Activated CD4-positive, CD25-positive, alpha-beta regulatory T cell treated with anti-CD3 and anti-CD28 coated beads, Interleukin-2, amount 50 U/mL, for 24 hours (primary cell): ENCODE measurements at places on chromosomes 1 and 21.

GRCh38 chr1:68174738-68175113 lies 57.6 kb downstream of the WLS start:
- no peak for ATAC-seq

DNA sequence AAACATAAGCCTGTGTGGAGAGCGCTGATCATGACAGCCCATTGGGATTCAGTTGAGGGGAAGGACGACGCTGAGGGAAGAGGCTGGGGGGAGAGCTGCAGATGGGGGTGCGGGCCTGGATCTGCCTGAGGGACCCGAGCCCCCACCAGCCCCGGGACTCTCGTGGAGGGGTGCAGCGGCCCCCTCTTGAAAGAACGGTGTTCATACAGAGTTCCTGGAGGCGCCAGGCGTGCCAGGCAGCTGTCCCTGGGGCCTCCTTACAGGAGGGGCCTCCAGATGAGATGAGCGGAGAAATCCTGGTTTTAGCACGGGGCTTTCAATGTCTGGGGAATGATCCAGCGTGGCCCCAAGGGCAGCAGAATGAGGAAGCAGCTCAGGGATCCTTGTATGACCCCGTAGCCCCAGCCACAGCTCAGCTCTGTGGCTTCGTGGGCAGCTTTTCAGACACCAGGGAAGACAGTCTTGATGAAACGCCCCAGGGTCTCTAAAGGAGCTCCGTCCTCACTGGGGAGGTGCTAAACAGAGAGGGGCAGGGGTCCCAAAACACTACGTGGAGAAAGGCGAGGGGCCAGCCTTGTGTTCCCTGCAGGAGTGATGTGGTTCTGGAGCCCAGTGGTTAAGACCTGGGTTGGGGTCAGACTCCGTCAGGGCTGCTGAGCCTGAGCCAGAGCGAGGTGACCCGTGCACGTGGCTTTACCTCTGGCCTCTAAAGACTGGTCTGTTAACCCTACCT lies 7.2 kb upstream of the DSCAM start:
- ATAC-seq, result no peak

- ATAC-seq, result no peak
Measured at GRCh38 chr1:111863401-111863800, 107.7 kb downstream of the DDX20 start.

DNA sequence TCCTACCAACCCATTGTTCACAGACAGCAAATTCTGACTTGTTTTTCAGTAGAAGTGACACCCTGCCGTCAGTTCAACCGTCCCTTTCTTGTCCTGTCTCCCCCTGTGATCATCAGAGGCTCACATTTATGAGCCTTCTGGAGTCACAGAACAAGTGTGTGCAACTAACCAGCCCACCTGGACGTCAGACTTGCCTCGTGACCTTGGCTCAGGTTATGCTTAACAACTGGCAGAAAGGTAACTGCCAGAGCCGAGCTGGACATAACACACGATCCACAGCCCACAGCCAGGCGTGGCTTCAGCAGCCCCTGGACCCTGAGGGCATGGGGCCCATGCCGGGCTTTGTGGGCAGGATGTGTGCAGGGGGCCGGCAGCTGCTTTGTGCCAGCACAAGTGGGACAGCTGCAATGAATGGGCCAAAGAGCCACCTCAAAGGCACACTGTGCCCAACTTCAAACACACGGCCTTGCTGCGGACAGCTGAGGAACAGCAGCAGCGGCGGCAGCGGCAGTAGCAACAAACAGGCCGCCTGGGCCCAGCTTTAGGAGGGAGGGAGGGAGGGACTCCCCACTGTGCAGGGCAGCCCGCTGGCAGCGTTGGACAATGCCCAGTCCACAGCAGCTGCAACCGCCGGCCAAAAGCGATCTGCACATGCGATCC lies 103.9 kb downstream of the ZBTB18 start:
- ATAC-seq, result no peak

GRCh38 chr1:118618618-118619340 lies 369.4 kb downstream of the TBX15 start:
- no peak for ATAC-seq

DNA sequence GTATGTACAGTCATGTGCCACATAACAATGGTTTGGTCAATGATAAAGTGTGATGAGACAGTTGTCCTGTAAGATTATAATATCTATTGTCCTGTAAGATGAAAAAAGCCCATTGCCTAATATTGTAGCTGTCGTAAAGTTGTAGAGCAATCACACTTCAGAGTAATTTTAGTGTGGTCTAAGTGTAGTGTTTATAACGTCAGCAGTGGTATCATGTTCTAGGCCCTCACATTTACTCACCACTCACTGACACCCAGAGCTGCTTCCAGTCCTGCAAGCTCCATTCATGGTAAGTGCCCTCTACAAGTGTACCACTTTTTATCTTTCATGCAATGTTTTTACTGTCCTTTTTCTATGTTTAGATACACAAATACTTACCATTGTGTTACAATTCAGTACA lies 259.9 kb upstream of the RAB4A start:
- ATAC-seq, result no peak

- ATAC-seq, result no peak
Measured at GRCh38 chr1:194081444-194081843, 895.0 kb upstream of the B3GALT2 start.

DNA sequence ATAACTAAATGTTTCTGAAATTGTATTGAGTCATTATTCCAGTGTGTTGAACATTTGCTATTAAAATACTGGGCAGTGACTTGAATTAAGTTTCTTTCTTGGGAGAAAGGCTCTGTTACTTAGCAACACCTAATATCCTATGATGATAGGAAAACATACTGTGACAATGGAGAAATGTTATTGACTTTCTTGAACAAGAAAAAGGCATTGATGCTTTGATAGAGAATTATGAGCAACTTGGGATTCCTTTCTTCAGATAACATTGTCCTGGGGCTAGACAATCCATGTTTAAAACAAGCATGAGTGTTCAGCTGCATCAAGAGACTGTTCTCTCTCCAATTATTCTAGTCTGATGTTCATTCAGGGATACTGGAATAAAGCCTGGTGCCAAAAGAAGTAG lies 215.9 kb upstream of the L1TD1 start:
- ATAC-seq, result no peak

DNA sequence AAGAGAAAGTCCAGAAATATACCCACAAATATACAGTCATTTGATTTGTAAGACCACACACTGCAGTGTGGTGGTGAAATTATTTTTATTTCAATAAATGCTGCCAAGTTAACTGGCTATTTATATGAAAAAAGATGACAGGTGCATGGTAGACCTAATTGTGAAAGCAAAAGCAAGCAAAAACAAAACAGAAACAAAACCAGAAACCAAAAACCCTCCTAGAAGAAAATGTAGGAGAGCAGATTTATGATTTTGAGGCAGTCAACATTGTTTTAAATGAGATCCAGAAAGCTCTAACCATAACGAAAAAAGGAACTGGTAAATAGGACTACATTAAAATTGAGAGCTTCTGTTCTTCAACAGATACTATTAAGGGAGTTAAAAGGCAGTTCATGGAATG lies 303.6 kb downstream of the PRDM2 start:
- no peak for ATAC-seq

DNA sequence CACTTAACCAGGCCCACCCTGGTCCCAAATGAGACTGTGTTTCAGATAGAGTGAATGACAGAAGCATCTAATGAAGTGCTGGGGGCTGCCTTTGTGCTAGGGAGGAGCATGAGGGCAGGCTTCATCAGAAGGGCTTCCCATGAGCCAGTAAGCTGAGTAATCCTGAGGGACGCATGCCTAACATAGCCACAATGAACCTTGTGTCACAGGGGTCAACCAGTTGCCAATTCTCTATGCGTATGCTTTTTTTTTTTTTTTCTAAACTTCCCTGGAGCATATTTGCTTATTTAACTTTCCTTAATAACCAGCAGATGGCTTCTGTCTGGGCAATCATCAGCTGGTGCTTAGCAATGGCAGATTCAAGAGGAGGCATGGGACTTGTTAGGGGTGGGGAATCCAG lies 25.5 kb upstream of the CYP2J2 start:
- no peak for ATAC-seq

DNA sequence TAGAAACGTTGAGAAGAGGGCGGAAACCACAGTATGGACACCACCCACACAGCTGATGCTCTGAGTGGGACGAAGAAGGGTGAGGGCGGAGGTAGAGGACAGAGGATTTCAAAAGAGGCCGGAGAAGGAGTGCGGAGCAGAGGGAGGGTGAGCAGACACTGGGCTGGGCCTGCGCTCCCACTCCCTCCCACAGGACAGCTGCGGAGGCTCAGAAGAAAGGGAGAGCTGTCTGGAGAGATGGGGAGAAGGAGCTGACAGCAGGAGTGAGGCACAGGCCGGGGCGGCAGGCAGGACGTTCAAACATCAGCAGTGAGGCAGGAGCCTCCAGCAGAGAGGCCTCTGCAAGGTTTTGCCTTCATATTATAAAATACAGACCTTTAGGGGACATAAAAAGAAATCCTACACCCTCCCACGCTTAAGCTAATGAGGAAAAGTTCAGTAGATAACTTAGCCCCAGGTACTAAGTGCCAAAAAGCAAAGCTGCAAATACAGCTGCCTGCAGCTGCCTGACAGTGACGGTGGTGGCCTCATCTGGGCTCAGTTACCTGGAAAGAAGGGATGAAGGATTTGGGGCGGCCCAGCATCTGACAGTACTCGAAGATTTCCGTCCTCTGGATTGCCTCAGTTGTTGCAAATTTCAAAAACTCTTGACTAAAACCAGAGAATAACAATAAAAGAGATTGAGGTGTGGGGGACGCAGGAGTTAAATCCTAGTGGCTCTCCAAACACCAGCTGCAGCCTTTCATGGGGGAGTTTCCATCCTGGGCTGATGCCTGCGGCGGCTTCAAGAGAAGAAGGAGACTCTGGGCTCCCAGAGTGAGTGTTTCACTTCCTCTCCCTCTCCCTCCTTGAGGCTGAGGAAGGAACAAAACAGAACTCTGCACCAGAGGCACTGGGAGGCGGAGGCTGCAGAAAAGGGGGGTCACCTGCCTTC lies 25.6 kb downstream of the SEC16B start:
- no peak for ATAC-seq

GRCh38 chr1:11157394-11157793 lies 31.8 kb upstream of the ANGPTL7 start:
- no peak for ATAC-seq

- ATAC-seq, result no peak
Measured at GRCh38 chr1:111813440-111814304, 58.0 kb downstream of the DDX20 start.

- ATAC-seq, result peak; percentile 18
Measured at GRCh38 chr1:201286445-201286844, 3.1 kb downstream of the PKP1 start.

DNA sequence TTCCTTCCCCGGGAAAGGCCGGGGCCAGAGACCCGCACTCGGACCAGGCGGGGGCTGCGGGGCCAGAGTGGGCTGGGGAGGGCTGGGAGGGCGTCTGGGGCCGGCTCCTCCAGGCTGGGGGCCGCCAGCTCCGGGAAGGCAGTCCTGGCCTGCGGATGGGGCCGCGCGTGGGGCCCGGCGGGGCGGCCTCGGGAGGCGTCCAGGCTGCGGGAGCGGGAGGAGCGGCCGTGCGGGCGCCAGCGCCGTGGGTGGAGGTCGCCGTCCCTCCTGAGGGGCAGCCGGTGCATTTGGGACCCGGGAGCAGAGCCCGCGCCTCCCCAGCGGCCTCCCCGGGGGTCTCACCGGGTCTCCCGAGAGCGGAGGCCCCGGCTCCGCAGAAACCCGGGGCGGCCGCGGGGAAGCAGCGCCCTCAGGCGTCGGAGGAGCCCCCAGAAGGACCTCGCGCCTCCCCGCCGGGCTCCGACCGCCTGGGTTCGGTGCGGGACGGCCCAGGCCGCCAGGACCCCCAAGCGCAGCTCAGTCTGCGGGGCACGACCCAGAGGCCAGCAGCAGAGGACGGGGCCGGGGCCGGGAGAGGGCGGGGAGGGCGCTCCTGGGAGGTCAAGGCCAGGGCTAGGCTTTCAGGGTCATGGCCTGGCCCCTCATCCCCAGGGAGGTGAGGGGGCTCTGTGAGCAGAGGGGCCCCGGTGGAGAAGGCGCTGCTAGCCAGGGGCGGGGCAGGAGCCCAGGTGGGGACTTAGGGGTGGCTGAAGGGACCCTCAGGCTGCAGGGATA lies 7.2 kb upstream of the SLX9 start:
- ATAC-seq, result peak; percentile 72

- no peak for ATAC-seq
Measured at GRCh38 chr1:99447721-99448120, 183.4 kb downstream of the PLPPR4 start.

- ATAC-seq, result no peak
Measured at GRCh38 chr1:232704256-232704655, 74.3 kb upstream of the SIPA1L2 start.

DNA sequence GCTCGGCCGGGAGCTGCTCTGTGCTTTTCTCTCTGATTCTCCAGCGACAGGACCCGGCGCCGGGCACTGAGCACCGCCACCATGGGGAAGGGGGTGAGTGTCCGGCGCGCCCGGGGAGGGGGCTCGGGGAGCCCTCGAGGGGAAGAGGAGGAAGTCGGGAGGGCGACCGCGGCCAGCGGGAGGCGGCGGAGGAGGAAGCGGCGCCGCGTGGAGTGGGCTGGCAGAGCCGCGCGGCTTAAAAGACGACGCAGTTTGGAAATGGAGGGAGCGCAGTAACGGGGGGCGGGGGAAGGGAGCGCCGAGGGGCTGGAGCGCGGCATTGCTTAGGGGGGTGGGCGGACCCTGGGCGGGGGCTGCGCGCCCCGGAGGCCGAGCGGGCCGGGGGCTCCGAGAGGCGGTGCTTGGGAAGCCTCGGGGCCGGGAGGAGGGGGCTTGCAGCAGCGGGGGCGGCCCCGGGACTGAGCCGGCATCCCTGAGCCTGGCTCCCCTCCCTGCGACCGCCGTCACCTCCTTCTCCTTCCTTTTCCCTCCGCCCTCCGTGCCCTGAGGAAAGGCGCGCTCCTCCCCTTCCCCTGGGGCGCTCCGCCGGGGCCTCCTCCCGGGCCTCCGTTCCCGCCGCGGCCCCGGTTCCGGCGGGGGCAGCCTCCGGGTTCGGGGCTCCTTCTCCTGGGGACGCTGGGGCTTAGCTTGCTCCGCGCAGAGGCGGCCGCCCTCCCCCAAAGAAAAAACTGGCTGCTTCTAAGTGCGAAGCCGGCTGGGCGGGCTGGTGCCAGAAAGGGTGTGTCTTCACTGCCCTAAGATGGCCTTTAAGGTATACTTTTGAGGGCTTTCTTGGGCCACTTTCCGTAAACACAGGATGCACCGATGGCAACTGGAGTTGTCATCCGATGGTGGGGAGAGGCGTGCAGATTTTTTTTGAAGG lies 648 bp downstream of the ATP1A1 start:
- ATAC-seq, result no peak

DNA sequence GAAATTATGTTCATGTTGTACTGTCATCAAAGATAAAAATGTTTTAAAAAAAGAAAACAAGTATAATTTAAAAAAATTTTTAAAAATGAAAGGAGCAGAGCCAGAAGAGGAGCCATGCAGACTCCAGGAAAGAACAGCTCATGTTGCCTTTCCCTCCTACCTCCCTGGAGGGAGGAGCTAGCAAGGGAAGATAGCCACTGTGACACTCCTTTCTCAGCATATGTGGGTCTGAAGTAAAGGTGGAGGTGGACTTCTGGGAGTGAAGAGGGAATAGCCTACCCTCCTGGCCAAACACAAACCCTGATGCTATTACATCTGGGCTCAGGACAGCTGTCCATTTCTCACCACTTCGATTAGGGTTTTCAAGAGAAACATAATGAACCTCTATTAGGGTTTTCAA lies 54.2 kb downstream of the SLC2A1 start:
- no peak for ATAC-seq

- ATAC-seq, result no peak
Measured at GRCh38 chr1:248590055-248590454, 7.4 kb downstream of the OR2T10 start.

GRCh38 chr1:6805004-6805416 lies 19.8 kb downstream of the CAMTA1 start:
- ATAC-seq, result no peak

GRCh38 chr1:209382231-209383100 lies 201.0 kb upstream of the CAMK1G start:
- no peak for ATAC-seq

GRCh38 chr1:195590649-195591048 lies 1017.6 kb downstream of the KCNT2 start:
- no peak for ATAC-seq
